Amniotic stem cell (primary cell): ENCODE measurements at places on chromosomes 4 and X.
A peak's percentile ranks its signal among the peaks of the same experiment; 100 is the strongest.

- no peak for DNase-seq
Observed at GRCh38 chr4:147528054-147528453, 47.2 kb downstream of the EDNRA start.

- DNase-seq = no peak
Observed at GRCh38 chr4:186780291-186781031, 56.8 kb upstream of the FAT1 start.

- no peak for DNase-seq
Observed at GRCh38 chr4:130361616-130362015, 1265.7 kb downstream of the C4orf33 start.

GRCh38 chrX:123487669-123488068 is 245.2 kb downstream of the THOC2 start:
- DNase-seq = no peak

DNA sequence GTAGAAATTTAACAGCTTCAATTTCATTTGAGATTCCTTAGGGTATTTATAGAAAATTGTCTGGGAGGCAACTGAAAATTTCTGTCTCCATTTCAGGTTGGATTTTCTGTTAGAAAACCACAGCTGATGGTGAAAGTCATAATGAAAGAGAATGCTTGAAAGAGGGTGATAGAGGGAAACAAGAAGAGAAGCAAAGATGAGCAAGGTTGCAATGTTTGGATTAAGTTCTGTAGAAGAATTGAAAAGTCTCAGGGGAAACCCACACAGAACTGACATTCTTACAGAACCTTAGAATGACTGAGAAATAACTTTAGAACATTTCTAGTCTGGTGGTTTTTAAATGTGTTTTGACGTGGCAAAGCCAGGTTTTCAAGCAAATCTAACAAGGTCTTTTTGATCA is 14.7 kb downstream of the GBA3 start:
- DNase-seq = no peak

- DNase-seq = no peak
Observed at GRCh38 chrX:51459125-51459524, 37.3 kb downstream of the NUDT11 start.

- DNase-seq = peak; percentile 96
Observed at GRCh38 chr4:25172961-25173915, 13.0 kb upstream of the SEPSECS start.

- DNase-seq = no peak
Observed at GRCh38 chrX:149255860-149256259, 249.2 kb downstream of the IDS start.

DNA sequence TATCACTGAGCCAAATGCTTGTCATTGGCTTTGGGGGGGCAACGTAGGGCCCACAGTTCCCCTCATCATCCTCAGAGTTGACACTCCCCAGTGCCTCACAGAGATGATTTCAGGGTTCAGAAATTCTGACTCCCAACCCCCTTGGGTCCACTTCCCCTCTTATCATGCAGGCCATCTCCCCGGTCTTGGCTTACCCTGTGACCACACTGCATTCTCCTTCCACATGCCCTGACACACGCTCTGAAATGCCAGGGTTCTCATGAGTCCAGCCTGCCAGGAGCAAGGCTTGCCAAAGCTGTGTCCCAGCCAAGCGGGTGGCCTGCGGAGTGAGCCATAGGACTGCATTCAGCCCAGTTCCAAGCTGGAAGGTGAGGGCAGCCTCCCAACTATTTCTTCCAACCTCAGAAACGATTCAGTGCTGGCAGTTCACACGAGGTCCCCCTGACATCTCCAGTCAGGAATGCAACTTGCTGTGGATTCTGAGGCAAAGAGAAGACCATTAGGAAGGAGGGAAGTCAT is 101.2 kb downstream of the SMIM20 start:
- DNase-seq = peak; percentile 85

GRCh38 chr4:118327554-118328241 is 25.1 kb downstream of the PRSS12 start:
- DNase-seq = no peak

DNA sequence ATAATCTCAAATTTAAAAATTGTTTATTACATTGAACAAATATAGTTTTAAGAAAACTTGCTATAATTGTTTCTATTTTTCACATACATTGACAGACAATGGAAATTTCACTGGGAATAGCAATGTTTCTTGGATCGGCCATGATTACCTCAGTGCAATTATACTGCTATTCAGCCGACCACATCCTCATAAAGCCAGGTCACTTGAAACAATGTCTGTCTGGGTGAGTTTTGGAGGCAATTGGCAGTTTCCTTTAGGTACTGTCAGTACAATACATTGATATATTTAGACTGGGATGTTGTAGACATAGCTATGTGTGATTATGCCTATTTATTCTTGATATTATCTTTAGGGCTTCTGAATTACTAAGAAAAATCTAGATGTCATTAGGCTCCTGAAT is 89.5 kb upstream of the VEGFC start:
- DNase-seq = no peak

GRCh38 chrX:50475208-50475607 is 4.6 kb upstream of the DGKK start:
- no peak for DNase-seq

DNA sequence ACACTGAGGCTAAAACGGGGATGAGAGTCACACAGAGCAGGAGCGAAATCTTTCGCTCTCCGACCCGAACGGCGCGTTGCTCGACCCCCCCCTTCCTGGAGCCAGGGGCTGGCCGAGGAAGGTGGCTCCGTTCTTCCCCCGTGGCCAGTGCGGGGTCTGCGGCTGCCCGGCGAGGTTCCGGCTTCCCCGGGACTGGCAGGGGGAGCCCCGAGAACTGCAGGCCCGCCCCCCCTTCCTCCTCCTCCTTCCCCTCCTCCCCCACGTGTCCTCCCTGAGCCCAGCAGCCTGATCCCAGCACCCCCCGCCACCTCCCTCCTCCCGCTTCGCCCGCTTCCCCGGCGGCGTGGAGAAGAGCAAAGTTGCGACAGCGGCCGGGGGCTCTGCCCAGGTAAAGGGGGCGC is 2.4 kb upstream of the BCORL1 start:
- DNase-seq = no peak

DNA sequence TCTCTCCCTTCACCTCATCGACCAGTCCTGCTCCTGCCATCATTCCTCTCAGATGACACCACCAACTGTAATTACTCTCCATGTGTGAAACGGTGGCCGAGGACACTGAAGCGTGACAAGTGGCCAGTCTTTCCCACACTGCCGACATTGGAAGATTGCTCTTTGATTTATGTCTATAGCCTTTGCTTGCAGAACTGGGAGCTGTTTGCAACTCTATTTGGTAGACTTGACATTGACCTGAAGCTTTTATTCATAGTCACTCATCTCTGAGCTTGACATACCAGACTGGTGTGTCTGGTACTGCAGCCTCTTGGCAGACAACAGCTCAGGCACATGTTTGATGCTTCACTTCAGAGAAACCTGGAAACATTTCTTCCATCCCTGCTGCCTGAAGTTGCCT is 121.8 kb upstream of the GALNT7 start:
- DNase-seq = no peak

GRCh38 chr4:79682161-79682560 is 274.1 kb upstream of the GK2 start:
- no peak for DNase-seq

DNA sequence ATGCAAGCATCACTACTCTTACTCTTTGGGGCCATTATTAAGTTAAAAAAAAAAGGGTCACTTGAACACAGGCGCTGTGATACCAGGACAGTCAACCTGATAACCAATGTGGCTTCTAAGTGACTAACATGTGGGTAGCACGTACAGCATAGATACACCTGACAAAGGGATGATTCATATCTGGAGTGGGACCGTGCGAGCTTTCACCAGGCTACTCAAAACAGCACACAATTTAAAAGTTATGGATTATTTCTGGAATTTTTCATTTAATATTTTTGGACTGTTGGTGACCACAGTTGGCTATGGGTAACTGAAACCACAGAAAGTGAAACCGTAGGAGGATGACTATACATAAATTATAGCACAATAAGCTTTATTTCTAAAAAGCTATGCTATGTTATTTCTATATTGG is 113.8 kb upstream of the STIM2 start:
- no peak for DNase-seq
